Activated CD8-positive, alpha-beta memory T cell treated with anti-CD3 and anti-CD28 coated beads for 4 hours (primary cell): ENCODE measurements at places on chromosomes 3 and 15.

GRCh38 chr15:53115563-53115962 lies 325.4 kb upstream of the ONECUT1 start:
- no peak for DNase-seq

- no peak for DNase-seq
These were observed 189.5 kb downstream of the WDR72 start for GRCh38 chr15:53569751-53570480.

GRCh38 chr3:117102426-117102825 lies 392.8 kb downstream of the TUSC7 start:
- DNase-seq: no peak

- DNase-seq: no peak
These were observed 4.1 kb upstream of the HEXA start for GRCh38 chr15:72379856-72380430.

DNA sequence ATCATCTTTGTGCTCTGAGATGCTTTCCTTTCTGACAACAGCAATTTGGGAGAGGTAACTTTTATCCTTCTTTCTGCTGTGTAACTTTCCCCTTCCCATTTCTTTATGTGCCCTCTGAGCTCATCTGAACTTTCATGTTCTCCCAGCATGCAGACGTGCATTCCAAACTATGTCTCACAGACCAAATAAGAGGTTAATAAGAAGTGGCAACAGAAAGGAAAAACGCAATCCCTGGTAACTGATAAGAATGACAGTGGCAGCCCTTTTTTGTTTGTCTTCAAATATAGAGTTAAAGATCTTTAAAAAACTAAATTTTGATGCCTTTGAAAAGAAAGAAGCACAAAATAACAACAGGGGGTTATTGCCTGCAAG lies 533.4 kb downstream of the FOXP1 start:
- no peak for DNase-seq

GRCh38 chr15:80204231-80204630 lies 47.8 kb downstream of the CTXND1 start:
- no peak for DNase-seq

GRCh38 chr15:63292771-63293170 lies 15.4 kb downstream of the APH1B start:
- DNase-seq: no peak

DNA sequence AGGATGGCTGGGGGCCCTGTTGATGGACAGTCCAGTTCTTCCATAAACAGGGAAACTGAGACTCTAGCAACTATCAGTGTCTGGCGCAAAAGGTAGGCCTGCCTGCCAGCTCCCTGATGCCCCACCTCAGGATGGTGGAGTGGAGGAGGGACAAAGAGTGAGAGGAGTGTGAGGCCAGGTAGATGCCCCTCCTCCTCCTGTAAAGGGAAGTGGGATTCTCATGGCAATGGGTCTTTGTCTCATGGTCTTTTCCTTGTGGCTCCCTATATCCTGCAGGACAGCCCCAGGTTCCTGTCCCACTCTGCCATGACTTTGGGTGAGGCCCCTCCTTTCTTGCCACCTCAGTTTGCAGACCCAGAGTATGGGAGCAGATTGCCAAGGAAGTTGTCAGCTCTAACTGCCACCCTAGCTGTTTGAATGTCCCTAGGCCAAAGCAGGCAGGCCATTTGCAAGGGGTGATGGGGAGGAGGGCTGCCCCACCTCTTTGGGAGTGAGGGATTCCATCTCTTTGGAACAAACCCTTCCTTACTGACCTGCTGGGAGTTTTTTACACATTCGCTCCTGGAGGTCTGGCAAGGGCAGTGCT lies 2.8 kb upstream of the DNAH1 start:
- DNase-seq: no peak

DNA sequence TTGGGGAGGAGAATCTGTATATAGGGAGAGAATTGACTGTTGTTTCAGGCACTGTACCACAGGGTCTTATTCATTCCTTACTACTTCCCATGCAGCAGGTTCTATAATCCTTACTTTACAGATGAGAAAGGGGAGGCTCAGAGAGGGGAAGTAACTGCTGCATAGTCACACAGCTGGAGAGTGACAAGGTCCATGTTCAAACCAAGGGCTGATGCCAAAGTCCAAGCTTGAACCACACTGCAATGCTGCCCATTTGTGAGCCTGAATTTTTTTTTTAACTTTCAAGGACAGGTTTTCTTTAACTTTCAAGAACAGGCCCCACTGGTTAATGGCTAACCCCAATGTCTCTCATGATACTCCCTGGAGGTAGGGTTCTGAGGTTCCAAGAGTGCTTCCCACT lies 26.2 kb downstream of the RBP2 start:
- no peak for DNase-seq

DNA sequence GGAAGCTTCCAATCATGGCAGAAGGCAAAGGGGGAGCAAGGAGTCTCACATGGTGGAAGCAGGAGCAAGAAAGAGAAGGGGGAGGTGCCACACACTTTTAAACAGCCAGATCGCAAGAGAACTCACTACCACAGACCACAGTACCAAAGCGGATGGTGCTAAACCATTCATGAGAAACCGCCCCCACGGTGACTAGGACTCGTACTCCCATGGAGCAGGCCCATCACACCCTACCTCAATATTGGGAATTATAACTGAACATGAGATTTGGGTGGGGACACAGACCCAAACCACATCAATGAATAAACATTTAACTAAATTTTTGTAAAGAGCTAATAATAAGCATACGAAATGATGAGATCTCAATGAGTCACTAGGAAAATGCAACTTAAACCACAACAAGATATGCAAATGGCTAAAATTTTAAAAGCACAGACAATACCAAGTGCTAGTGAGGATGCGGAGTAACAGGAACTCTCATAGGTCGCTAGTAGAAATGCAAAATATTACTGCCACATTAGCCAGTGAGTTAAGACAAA lies 10.0 kb downstream of the MRPS25 start:
- peak; percentile 47 for DNase-seq

DNA sequence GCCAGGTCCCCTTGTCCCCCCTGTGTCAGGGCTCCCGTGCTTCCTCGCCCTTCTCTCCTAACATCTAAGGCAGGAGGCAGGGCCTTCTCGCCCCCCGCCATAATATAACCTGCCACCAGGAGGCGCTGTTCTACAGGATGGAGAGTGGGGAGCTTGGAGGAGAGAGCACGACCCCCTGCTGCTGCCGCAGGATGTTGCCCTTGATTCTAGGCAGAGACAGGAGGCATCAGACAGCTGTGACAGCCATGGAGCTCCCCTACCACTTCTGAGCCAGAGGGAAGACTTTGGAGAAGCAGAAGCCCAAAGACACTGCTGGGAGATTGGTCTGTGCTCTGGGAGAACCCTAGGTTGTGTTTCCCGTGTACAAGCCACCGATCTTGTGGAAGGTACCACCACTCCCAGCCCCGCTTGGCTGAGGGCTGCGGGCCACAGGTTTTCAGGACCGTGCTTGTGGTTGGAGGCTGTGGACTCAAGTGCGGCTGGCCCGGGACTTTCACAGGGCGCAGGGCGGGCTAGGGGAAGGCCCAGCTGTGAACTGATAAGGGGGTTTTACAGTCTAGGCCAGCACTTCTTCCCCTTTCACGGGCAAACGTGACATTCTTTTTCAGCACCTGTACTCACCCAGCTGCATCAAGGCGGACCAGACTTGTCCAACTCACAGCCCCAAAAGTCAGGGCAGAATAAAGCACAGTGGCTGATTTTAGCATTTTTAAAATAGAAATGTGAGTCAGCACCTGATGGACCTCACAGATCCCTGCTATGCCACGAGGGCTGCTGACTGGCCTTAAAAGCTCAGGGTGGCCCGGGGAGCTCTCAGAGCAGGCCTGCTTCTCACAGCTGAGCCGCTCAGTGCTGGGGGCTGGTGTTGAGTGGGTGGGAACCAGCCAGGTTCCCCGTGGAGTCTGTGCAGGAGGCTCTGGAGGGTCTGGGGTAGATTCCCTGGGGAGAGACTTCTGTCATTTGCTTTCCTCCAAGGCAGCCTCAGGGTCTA lies 2.6 kb upstream of the TIGIT start:
- DNase-seq: peak; percentile 85

DNA sequence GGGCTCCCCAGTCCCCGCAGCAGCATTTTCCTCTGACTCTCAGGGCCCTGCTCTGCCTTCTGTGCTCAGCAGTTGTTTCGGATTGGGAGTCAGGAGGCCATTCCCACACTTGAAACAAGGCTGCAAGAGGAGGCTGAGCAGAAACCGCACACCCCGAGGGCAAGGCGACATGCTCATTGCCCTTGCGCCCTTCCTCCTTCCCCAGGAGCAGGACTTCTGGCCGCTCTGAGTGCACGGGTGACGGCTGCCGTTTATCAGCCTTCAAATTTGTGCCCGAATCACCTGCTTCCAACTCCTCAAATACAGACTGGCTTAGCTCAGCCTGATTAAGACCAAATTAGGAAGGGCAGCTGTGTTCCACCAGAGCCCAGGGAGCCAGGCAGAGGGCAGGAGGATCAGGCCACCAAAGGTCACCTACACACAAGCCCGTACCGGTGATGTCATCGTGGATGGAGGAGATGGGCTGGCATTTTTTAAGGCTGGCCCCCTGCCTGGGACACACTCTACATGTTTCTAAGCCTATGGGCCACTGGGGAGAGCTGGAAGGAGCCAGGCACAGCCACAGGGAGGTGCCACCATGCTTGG lies 38.1 kb downstream of the TM2D3 start:
- no peak for DNase-seq

DNA sequence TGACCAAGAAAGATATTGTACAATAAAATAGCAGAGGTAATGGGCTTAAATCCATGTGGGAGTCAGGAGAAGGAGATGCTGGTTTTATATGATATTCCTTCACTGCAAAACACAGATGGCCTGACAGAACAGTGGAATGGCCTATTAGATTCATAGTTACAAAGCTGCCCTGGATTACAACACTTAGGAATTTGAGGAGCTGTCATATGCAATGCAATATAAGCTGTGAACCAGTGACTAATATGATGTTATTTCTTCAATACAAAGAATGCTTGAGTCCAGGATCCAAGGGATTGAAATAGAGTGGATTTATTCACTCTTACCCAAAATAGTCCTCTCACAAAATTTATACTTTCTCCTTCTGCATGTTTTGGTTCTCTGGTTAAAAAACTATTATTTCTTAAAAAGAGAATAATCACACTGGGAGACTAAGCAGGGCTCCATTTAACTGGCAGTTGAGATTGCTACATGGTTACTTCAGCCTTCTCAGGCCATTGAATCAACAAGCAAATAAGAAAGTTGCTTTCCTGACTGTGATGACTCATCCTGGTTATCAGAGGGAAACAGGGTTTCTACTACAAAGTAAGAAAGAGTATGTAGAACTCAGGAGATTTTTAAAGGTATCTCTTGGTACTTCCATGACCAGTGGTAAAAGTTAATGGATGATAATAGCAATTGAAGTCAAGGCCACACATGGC lies 79.8 kb upstream of the ZPLD1 start:
- no peak for DNase-seq

- DNase-seq: no peak
These were observed 23.6 kb downstream of the GATM start for GRCh38 chr15:45354711-45355110.

GRCh38 chr3:81173514-81173913 lies 587.9 kb downstream of the GBE1 start:
- DNase-seq: no peak

GRCh38 chr3:164550857-164551256 lies 527.4 kb downstream of the SI start:
- DNase-seq: no peak

DNA sequence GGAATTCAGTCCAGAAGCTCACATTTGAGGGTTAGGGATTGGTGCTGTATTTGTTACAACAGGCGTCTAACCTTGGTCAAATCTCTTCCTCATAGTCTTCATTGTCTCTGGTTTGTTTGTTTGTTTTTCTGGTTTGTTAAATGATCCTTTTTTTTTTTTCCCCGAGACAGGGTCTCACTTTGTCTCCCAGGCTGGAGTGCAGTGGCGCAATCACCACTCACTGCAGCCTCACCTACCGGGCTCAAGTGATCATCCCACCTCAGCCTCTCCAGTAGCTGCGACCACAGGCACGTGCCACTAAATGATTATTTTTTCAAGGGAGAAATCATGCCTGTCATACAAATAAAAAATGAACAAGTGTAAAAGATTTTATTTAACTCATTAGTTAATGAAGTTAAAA lies 14.3 kb upstream of the ADPGK start:
- no peak for DNase-seq

DNA sequence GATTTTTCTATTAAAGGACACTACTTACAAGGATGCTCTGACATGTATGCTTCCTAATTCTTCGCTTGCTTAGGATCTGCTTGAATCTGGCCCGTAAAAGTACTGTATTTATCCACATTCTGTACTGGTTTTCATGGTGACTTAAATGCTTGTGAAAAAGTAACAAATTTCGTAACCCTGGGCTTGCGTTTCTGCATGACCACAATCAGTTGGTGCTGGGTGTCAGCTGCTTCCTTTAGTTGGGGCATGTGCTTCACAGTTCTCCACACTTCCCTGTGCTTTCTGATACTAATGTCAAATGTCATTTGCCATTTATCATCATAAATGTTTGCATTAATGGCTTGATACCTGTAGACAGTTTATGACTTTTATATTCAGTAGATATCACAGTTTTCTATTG lies 218.4 kb upstream of the MLF1 start:
- no peak for DNase-seq

GRCh38 chr15:94443186-94443585 lies 211.8 kb downstream of the MCTP2 start:
- no peak for DNase-seq

GRCh38 chr3:29991198-29991597 lies 615.2 kb upstream of the TGFBR2 start:
- DNase-seq: no peak

- DNase-seq: no peak
These were observed 16.9 kb downstream of the APOD start for GRCh38 chr3:195566797-195567196.

GRCh38 chr3:27659279-27660021 lies 62.7 kb downstream of the EOMES start:
- peak; percentile 14 for DNase-seq

DNA sequence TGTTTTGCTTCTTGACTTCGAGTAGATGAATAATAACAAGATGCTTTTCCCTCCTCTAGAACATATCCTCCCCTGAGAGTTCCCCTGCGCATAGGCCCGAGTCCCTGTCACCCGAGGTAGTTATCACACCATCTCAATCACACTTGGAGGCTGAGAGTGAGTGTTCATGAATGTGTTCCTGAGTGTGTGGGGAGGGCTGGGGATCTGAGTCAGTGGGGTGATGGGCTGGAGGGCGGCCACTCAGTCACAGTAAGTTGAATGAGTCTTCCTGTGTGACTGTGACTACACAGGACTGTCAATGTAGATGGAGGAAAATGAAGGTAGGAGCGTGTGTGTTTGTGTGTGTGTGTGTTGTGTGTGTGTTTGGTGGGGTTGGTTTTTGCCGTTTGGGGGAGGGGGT lies 71.0 kb downstream of the SETD5 start:
- no peak for DNase-seq

- DNase-seq: no peak
These were observed 249.5 kb downstream of the SQOR start for GRCh38 chr15:45884289-45884688.

- no peak for DNase-seq
These were observed 206.0 kb downstream of the KLHL25 start for GRCh38 chr15:85588677-85589076.
